ENCODE measurements at places on chromosomes 2 and 18.

DNA sequence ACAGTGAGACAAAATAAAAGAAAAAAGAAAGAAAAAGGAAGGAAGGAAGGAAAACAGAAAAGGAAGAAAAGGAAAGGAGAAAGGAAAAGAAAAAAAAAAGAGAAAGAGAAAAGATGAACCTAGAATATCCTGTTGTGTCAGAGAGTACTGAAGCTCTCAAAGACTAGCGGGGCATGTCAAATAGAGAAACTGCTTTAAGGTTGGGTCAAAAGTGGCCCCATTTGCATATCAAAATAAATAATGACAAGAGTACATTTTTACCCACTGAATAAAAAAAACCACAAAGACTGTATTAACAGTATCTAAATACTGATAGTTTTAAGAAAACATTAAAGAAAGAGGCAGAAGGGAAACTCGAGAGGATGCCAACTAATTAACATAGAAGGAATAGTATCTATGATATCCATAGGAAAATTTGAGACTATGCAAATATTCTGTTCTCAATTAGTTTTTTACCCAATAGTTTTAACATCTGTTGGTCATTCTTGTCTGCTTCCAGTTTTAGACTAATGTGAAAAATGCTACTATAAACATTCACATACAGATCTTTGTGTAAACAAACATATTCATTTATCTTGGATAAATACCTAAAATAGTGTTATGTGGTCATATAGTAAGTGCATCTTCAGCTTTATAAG is 53.2 kb downstream of the SFXN5 start:
- no peak for DNase-seq

DNA sequence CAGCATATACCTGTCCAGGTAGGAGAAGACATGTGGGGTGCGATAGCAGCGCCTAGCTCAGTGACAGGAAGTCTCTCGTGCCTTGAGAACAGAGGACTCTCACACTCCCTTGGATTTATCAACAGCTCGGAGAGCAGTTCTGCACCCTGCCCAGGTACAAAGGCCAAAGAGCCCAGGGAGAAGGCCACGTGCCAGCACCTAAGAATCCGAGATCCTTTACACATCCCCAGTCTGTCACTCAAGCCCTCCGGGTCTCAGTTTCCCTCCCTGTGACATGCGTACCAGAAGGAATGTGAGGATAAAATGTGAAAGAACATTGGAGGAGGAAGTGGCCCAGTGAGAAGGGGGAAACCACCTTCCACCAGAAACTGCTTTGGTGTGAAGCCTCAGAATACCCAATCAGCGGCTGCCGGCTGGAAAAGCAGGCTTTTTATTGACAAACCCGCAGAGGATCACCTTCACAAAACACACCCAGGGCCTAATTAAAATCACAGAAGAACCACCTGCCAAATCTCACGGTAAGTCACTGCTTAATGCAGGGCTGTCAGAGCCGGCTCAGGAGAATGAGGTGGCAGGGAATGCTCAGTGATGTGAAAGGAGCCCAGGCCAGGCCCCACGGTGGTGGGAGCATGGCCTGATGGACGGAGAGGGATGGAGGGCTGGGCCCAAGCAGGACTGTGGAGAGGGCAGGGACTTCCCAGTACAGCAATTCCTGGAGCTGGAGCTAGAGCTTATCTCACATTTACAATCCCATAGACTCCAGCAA is 66.3 kb downstream of the MYO5B start:
- DNase-seq, result no peak

DNA sequence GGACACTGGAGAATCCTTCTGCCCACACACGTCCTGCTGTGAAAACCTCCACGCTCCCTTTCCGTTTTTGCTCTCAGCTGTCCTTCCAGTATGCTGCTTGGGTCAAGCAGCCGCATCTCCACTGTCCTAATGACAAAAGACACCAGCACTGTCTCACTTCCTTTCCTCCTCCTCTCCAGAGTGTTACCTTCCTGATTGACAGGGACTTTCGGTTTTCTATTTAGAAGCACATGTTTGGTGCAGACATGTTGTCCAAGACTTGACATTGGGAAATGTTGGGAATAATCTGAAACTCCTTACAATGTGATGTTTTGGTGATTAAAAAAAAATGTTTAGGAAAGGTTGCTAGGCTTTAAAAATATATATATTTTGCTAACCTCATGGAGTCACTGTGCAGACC is 226.6 kb downstream of the FAM210A start:
- no peak for DNase-seq

GRCh38 chr2:188751816-188752215 is 222.4 kb upstream of the COL3A1 start:
- DNase-seq, result no peak

DNA sequence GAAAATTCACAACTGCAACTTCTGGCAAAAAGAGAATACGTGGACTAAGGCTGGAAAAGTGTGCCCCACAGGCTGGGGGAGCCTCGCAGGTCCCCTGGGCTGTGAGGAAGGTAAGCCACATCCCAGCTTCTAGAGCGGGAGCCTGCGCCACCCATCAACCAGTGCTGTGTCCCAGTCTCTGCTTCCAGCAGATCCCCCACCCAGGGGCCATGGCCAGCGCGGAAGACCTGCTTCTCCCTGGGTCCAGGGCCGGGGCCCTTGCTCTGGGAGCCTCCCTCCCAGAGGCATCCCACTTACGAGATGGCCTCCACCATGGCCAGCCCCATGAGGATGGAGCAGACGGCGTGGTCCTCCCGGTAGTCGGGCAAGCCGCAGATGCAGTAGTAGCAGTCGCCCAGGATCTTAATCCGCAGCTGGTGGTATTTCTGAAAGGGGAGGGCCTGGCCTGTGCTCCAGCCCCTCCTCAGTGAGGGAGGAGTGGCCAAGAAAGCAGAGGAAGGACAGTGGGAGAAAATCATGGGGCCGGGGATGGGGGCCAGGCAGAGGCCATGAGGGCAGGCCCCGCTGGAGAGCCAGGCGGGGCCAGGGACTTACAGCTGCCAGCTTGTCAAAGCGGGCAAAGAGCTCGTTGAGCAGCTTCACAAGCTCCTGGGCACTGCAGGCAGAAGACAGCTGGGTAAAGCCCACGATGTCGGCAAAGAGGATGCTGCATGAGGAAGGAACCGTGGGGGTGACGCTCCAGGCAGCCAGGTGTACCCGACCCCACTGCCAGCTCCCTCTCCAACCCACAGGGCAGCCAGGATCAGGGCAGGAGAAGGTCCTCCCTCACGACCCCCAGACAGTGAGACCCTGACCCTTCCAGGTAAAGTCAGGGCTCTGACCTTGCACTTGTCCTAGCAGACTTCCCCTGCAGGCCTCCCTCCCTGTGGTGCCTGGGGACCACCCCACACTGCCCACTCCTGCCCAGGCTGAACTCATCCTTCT is 48.0 kb downstream of the CENPO start:
- no peak for DNase-seq

GRCh38 chr18:21805771-21806366 is 65.3 kb downstream of the MIB1 start:
- DNase-seq, result no peak

DNA sequence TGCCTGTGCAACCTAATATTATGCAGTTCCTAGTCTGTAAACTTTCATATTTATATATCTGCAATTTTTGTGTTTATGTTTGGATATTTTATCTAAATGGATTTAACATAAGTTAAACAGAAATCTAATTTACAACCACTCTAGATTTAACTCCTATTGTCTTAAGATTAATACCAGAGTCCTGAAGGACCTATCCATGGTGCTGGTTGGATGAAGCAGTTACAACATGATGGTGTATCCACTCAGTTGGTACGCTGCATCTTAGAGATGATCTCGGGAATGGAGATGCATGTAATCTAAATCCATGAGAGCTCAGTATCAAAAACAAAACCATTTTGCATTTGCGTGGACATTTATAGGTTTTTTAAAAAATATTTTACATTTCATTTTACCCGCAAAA is 745.9 kb upstream of the SLC8A1 start:
- DNase-seq, result no peak

GRCh38 chr2:108629417-108629816 is 89.9 kb upstream of the RANBP2 start:
- no peak for DNase-seq

- DNase-seq, result no peak
These were observed 896.3 kb downstream of the TSN start for GRCh38 chr2:122651780-122652179.

DNA sequence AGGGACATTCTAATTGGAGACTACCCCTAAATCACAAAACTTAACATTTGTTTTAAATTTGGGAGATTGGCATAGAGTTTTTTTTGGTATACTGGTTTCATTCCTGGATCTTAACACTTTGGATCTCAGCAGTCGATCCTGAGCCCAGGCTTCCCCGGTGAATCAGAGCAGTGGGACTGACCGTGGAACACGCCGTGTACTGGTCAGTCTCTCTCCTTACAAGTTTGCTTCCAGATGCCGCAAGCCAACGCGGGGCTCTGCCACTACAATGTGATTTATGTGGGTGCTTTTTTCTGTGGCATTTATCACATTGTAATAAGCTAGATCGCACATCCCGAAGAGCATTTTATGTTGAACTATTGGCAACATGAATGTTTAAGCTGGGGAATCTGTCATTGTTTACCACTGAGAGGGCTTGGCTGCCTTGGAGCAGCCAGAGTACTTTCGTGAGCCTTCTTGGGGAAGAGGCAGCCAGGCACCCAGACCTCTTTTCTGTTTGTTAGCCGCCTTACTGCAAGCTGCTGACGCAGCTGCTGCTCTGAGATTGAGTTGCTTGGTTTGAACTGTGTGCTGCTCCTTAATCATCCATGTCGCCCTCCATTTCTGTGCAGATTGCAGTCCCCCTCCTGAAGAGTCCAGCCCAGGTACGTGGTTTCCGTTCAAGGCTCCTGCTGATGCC is 49.3 kb downstream of the COA5 start:
- DNase-seq, result no peak

DNA sequence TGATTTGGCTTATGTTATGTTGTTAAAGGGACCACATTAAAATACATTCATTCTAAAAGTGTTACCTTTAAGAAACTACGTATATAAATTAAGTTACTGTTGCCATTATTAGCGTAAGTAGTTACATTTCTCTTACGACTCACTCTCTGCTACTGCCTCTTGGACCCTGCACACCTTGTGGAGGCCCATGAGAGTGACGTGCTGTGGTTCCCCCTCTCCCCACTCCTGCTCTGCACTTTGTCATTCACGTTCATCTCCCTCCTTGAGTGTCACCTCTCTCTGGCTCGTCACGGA is 830 bp upstream of the MERTK start:
- DNase-seq, result no peak

DNA sequence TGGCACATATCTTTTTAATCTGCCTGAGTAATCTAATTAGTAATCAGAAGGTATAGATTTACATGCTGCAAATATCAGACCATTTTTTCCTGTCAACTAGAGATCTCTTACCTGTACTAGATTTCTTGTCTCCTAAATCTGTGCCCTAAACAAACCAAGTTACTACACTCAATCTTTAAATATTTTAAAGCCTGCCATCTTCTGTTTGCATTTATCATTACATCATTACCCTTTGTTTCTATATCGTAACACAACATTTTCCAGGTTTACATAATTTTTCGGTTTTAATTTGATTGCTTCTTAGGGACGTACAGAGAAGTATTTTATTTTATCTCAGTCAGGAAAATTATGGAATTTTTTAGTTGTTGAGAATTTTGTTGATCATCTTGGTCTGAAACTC is 25.7 kb downstream of the PSMA8 start:
- DNase-seq, result no peak

DNA sequence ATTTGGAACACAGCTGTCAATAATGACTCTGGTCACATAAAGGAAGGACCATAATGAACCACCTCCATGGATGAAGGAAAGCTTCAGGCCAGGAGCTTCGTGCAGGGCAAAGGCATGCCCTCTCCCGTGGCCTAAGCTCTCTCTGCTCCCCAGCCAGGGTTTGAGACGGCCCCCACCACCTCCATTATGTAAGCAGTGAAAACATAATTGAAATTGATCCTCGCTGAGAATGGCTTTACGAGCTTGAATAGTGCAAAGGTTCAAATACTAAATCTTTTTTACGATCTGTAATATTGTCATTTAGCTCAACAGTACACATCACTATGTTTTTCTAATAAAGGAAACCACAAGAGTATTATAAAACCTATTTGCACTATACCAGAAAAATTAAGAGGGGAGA is 5.2 kb upstream of the EDAR start:
- DNase-seq, result no peak

- DNase-seq, result peak; percentile 52
These were observed 24.1 kb downstream of the PSMG2 start for GRCh38 chr18:12726774-12727550.

DNA sequence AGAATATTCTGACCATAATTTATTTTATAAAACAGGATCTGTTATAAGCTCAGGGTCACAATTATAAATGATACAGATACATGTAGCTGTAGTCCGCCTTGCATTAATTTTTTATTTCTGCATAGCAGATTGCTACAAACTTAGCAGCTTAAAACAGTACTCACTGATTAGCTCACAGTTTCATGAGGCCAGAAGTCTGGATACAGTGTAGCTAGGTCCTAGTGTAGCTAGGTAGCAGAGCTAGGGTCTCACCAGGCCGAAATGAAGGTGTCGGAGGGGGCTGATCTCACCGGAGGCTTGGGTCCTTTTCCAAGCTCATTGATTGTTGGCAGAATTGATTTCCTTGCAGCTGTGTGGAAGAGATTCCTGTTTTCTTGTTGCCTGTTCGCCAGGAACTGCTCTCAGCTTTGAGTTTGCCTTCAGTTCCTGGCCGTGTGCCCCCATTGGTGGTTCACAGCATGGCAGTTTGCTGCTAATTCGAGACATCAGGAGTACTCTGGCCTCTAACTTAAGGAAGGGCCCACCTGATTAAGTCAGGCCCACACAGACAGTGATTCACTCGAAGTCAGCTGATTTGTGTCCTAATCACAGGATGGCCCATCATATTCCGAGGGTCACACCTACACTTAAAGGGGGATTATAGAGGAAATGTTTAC is 18.4 kb downstream of the NAPG start:
- no peak for DNase-seq

GRCh38 chr2:200469708-200470211 is 40.1 kb downstream of the KCTD18 start:
- DNase-seq, result no peak

- DNase-seq, result no peak
These were observed 78.2 kb upstream of the GCFC2 start for GRCh38 chr2:75788902-75789301.

Data from activated CD4-positive, alpha-beta T cell treated with anti-CD3 and anti-CD28 coated beads, Interleukin-2, amount 50 U/mL, for 1 hour (primary cell).